ENCODE measurements at places on chromosomes 5 and 9.

- no peak for DNase-seq
Measured at GRCh38 chr5:95261437-95262175, 23.3 kb downstream of the MCTP1 start.

DNA sequence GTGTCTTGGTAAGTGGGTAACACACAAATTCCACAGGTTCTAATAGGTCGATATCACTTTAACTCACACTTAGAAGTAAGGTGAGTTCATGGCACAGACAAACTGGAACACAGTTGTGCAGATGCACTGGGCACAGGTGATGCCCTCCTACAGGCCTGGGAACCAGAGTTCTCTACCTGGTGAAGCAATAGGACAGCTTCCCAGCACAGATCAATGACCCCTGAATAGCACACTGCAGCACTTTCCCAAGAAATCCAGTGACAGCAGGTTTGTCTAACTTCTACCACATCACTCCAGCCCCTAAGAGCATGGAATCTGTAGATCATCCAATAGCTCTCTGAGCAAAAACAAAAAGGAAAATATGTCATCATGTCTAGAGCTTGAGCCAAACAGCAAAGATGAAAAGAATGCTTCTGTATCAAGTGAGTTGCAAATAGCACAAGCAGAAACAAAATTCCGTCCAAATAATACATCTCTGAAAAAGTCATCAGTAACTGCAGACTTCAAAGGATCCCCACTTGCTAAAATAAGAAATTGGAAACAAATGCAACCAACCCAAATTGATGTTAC, 33.5 kb downstream of the MOCS2 start:
- DNase-seq: no peak

DNA sequence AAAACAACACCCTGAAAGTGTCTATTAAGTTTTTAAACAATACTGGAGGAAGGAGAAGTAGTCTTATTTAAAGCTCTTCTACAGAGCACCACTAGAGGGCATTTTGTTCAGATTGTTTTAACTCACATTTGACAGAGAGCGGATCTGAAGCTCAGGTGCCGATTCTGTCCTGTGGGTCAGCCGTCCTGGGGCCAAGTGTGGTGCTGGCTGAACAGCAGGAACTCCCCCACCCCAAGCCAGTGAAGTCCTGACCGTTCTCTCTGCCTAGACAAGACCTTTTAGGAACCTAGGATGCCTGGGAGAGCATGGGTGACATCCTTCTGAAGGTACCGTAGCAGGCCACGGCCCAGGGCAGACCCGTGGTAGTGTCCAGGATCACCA, 3.9 kb downstream of the EXOC3 start:
- DNase-seq: no peak

DNA sequence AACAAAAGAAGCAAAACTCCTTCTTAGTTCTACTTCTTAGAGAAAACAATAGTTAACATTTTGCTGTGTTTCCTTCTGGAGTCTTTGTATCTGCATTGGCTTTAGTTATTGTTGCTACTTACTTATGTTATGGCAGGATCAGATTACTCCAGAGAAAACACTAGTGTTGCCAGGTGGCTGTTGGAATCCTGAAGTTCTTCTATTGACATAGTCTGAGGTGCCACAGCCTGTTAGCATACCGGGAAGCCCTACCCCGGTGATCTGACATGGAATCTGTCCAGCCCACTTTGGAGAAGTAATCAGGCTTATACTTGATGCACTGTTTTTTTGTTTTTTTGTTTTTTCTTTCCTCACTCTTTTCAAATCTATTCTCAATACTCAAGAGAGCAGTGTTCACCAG, 68.5 kb upstream of the CEP78 start:
- no peak for DNase-seq
